ENCODE measurements at places on chromosomes 5 and 9.
A peak's percentile ranks its signal among the peaks of the same experiment; 100 is the strongest.

DNA sequence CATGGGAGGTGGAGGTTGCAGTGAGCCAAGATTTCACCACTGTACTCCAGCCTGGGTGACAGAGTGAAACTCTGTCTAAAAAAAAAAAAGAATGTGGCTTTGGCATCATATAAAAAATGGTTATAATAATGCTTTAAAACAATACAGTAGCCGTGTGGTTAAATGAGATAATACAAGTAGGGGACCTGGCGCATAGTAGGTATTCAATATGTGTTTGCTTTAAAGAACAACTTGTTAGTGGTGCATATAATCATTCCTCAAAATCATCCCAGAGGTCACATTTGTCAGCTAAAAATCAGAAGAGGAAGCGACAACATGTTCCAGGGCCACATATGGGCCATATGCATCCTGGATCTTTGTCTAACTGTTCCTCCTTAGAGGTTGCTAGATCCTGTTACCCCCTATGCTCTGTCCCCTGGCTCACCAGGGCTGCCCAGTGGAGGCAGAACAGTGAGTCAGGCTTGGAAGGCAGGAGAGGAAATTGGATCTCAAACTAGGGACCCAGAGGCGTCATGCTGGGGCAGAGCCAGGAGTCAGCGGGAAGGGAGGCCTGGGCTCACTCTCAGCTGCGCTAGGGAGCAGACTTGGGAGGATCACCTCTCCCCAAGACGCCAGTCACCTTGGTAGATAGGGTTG lies 27.7 kb downstream of the LHX6 start:
- no peak for DNase-seq

DNA sequence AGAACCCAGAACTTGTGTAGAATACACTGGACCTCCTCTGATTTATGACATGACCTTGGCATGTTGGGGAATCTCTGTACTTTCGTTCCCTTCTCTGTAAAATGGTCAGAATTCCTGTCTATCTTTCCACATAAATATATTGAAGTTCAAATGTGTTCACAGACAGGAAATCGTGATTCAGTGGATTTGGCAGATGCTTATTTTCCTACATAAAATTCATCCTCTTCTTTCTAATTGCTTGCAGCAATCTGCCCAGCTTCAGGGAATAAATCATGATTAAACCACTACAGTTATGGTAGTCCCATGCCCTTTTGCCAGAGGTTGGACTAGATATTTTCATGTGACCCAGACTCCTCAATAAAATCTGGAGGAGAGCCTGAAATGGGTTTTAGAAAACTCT lies 52.1 kb upstream of the ARL15 start:
- DNase-seq, result no peak

DNA sequence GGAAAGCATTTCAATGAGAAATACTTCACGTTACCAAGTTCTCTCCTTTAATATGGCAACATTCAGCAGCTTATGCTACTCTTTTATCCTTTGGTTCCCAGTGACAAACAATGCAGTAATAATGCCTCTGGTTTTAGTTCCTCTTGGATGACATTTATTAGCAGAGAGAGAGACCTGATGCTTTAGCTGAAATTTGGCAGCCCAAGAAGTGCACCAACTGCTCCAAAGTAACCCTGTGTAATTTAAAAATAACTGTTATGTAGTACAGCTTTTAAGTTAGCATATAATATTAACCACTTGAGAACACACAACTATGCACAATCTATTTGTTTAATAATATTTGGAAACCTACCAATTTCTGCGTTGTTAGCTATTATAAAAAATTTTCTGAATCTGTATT lies 21.8 kb downstream of the PANK3 start:
- no peak for DNase-seq

- no peak for DNase-seq
Observed at GRCh38 chr5:149666212-149666852, 63.8 kb upstream of the PPARGC1B start.

DNA sequence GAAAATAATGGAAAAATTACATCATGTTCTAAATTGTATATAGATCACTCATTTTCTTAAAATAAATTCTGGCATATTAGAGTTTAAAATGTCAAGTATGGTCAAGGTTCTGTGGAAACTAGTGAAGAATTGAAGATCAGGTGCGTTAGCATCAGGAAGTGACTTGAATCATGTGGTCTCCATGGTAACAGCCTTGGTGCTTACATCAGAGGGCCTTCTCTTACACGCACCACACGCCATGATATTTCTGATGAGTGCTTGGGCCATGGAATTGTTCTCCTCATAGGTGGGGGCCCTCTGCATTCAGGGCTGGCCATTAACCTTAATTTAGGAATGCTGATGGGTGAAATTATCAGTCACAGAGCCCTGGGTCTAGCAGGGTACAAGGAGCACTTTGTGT lies 288.1 kb upstream of the EFNA5 start:
- DNase-seq, result no peak

DNA sequence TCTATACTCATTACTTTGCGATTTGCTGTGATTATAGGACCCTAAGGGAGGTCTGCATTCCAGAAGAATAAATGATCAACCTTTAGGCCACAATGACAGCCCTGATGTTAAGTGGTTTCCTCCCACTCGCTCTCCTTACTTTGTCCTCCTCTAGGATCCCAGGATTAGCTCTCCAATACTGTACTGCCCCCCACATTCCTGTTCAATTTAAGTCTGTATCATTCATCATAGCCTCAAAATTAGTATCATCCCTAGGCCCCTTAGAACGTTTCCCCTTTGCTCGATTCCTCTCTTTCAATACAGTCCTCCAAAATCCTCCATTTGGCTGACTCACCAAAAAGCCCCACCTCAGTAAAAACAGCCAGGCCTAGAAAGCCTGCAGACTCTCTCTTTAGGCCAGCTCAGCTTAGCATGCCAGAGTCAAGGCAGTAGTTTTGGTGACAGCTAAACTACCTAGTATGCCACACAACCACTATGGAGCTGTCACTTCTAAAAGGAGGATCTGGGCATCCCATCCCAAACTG lies 24.4 kb downstream of the RNF145 start:
- DNase-seq, result no peak

GRCh38 chr5:21774801-21775200 lies 1078.3 kb downstream of the CDH12 start:
- no peak for DNase-seq

- peak; percentile 34 for DNase-seq
Observed at GRCh38 chr9:124040935-124041816, 29.6 kb downstream of the LHX2 start.

- DNase-seq, result no peak
Observed at GRCh38 chr5:127960270-127960691, 123.3 kb upstream of the SLC12A2 start.

DNA sequence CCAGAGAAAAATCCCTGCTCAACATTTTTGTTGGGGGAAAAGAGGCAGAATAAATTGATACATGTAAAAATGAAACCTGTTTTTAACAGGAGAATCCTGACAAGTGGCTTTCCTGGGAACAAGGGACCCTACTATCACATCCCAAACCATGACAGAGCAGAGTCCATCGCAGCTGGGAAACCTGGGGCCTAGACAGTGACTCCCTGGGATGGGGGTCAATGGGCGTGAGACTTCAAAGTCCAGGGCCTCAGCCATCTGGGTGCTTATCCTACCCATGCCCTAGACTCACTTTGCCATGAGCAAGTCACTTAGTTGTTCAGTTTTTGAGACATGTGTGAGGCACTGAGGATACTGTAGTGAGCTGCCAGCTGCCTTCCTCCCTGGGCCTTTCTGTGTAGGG lies 5.7 kb downstream of the TCOF1 start:
- no peak for DNase-seq

DNA sequence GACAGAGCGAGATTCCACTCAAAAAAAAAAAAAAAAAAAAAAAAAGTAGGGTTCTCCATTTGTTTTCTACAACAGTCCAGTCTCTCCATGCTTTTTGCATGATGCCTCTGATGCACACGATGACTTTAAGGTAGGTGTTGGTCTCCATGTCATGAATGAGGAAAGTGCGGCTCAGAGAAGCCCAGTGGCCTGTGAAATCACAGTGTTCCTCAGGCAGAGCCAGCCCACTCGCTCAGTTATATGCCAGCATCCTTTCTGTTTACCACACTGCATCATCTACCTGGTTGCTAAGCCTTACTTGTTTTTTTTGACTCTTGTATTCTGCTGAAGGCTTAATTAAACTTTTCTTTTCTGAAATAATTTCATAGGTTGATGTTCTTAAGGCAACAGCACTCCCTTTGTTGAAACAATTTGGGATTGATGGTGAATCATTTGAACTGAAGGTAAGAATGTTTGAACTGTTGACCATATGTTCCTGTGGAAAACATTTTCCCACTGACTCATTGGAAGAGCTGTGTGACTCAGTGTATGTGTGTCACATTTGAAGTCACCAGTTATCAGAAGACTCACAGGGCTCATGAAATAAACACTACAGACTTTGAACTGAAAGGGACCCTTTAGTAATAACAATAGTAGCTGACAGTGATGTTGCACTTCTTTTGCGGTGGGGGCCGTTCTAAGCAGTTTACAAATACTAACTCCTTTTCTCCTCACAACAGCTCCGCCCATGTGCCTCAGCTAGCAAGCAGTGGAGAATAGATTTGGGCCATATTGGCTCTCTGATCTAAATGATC lies 40.2 kb downstream of the RCL1 start:
- DNase-seq, result no peak

GRCh38 chr5:81238460-81238859 lies 5.3 kb downstream of the CKMT2 start:
- no peak for DNase-seq

DNA sequence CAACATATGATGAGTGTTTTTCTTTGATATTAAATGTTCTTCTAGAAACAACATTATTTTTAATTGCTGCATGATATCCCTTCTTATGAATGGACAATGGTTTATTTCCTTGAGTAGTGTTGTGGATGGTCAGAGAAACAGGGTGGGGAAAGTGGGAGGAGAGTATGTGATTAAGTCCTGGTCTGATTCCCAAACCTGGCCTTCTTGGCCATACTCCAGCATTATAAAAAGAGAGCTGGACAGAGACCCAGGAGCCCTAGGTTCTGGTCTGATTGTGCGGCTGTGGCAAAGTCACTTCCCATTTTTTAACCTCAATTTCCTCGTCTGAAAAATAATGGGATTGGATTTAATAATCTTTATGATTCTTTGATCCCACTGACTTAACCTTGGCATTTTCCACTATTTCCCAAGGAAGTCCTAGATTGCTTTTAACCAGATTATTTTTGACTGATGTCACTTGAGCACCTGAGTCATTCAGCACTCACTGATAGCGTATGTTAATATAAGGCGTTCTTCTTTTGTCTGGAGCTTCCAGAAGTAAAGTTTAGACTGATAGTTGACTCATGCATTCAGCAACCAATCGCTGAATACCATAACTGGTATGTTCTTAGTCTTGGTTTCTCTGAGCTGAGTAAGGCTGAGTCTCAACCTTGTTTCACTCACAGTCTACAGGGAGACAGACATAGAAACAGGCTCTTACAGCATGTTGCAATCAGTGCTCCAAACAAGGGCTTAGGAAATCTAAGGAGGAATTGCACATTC lies 26.2 kb downstream of the OSMR start:
- DNase-seq, result no peak

DNA sequence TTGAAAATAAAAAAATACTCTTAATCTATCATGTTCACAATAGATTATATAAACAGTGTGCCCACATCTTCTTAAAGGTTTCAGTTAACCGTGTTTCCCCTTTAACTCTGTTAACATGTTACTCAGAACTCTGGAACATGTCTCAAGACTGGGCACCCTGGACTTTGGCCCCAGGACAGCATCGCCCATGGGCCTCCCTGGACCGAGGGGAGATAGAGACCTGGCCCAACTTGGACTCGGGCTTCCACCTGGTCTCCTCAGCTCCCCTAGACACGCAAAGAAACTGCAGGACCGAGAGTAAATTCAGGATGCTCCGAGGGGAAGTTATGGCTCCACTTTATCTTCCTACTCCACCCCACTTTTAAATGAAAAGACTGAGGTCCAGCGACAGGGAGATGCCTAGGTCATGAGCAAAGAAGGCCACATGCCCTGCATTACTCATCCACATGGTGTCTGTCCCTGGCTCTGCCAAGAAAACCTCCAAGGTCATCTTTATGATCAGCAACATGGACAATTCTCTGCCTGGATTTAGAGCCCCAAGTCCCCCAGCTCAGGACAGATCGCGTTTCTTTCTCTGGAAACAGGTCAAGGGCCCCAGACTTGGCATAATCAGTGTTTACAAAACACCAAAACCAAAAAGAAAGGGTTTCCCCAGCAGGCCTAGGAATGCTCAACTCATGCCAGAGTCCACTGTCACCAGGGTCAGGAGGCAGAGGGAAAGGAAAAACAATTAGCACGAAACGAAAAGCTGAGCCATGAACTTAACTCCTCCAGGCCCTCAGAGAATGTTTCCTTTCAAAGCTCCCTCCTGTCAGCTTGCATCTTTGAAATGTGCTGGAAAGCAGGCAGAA lies 17.4 kb downstream of the GPX3 start:
- no peak for DNase-seq

DNA sequence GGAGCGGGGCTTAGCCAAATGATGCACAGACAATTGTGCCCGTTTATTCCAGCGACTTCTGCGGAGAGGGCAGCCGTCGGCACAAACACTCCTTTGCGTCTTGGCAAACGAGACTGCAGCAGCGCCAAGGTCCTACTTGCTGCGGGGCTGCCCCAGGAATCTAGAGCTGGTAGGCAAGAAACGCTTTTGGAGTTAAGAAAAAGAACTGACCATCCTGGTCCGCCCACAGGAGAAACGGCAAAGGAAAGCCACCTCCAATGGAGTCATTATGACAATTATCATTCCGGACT lies 2.3 kb downstream of the RXFP3 start:
- no peak for DNase-seq

GRCh38 chr5:90675222-90675621 lies 116.6 kb downstream of the ADGRV1 start:
- DNase-seq, result no peak

DNA sequence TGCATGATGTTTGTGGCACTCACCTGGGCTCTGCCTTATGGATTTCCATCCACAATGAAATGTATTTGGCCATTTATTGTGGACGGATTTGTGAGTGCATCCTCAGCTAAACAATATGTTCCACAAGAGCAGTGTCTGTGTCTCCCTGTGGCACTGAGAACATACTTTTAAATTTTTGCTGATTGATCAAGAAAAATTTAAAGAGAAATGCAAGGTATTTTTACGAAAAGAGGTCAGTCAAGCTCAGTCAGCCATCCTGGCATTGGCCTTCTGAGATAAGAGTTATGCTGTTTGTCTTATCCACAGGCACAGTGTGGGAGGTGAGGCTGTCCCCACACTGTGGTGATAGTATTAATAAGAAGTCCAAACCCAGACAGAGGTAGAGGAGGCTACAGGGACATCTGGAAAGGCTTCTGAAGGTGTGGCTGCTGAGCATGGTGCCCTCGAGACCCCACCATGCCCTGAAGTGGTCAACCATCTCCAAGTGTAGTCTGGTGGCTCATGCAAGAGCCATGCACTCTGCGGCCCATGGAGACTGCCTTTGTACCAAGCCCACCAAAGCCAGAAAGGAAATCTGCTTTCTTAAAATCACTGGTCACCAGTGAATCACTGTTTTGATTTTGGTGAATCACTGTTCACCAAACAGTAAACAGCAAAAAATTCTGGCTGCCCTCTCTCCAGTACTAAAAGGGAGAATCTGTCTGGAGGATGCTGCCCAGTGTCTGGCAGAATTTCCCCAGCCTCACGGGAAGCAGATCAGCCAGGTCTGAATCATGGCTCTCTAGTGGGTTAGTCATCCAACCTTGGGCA lies 28.8 kb downstream of the SPOCK1 start:
- no peak for DNase-seq

- no peak for DNase-seq
Observed at GRCh38 chr9:92266486-92266885, 27.0 kb downstream of the IARS1 start.

- no peak for DNase-seq
Observed at GRCh38 chr5:7876867-7877266, 7.9 kb downstream of the MTRR start.

Data from T-helper 9 cell (primary cell).